Suppressor macrophage (primary cell): ENCODE measurements at places on chromosomes 3 and 15.

DNA sequence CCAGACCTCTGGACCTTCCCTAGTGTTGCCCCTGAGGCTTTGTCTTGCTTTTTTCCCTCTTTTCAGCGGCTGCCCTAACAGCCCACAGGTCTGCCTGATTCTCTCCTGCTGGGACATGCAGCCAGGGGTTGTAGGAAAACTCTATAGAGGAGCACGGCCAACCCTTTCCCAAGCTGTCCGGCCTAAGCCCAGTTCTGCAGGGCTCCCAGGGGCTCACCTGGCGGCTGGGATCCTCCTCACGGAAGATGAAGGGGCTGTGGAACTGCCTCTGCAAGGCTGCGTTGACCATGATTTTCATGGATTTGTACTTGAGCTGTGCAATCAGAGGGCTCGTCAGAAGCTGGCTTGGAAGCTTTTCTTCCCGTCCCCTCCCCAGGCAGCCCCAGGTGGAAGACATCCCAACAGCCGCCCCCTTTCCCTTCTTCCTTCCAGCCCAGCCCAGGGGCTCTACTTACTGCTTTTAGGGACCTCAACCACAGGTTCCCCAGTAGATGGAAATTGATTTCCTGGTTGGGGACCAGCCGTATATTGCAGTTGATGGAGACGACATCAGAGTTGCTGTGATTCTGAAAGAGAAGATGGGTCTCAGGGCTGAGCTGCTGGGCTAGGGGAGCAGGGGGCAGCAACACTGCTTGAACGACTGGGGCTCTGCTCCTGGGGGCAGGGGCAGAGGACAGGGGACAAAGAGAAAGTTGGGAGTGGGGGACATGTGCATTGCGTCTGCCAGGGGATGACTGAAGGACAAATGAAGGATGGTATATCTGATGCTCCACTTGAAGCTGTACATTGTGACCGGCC, 29.8 kb downstream of the FEM1B start:
- no peak for DNase-seq

DNA sequence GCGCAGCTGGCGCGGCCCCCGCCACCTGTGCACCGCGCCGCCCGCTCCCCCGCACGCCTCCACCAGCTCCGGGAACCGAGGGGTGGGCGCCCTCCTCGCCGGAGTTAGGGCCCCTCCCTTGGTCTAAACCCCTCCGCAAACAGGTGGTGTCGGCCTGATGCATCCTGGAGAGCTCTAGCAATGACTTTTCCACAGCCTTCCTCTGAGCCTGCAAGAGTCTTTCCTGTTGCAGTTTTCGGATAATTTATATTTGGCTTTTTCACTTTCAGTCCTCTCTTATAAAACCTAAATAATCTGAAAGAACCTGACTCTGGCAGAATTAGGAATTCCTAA, 334 bp upstream of the IGSF11 start:
- no peak for DNase-seq

- no peak for DNase-seq
Measured at GRCh38 chr3:21665444-21666100, 85.4 kb downstream of the ZNF385D start.

GRCh38 chr3:101936419-101937356, 87.4 kb downstream of the NFKBIZ start:
- DNase-seq: peak; percentile 61

DNA sequence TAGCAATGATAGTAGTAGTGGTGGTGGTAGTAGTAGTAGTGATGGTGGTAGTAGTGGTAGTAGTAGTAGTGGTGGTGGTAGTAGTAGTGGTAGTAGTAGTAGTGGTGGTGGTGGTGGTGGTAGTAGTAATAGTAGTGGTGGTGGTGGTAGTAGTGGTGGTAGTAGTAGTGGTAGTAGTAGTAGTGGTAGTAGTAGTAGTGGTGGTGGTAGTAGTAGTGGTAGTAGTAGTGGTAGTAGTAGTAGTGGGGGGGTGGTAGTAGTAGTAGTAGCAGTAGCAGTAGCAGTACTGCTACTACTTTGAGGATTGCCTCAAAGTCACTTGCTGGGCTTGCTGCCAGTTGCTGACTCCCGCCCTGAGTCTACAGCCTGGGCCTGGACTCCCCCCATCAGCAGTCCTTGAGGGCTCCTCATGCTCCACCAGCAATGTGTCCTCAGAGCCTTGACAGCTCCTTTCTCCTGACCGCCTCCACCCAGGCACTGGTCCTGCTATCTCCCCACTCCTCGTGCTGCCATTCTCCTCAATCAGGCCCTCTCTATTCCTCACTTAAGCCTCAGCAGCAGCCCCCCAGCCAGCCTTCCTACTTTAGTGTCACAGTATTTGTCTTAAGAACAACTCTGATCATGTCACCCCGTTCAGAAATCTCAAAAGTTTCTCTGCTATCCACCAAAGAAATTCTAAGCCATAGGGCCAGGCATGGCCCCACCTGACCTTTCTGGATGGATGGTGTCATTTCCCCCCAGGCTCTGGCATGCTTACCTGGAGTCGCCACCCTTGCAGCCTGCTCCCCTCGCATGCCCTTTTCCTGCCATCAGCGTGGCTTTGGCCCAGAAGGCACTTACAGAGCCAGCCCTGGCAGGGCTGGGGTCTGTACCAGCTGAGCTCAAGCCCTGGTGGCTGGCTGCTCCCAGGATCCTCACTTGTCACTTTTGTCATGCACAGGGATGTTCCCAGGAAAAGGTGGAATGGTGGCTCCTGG, 45.6 kb downstream of the DLEC1 start:
- peak; percentile 22 for DNase-seq

- no peak for DNase-seq
Measured at GRCh38 chr15:71612869-71613268, 197.5 kb upstream of the NR2E3 start.

DNA sequence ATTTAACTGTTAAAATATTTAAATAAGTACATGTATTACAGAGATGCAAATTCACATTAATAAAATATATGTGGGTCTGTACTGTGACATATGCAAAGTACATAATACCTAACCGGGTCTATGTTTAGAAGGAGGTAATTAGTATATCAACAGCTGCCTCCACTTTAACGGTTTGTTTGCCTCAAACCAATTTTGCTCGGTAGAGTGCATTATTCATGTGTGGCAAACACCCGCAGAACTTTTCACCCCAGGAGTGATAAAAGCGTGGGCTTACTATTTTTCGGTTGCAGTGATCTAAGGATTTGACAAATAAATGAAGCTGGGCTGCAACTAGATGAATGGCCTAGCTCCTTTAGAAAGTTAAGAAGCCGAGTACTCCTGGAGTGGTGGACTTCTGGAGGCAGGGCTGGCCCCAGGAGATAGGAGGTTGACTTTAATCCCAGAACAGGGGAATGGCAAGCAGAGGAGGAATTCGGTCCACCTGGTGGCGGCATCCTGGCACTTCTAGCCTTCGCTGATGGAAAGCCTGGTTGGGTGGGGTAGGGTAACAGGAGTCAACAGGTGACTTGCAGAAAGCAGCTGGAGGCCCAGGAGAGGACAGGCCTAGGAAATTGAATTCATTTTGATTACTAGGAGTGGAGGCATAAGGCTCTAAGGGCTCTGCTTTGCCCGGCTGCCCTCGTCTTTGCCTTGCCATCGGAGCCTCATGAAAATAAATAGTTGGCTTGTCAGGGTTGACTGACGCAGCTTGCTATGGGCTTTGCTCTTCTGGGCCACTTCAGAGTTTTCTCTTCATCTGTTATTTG, 2.4 kb downstream of the SLCO3A1 start:
- DNase-seq: no peak

DNA sequence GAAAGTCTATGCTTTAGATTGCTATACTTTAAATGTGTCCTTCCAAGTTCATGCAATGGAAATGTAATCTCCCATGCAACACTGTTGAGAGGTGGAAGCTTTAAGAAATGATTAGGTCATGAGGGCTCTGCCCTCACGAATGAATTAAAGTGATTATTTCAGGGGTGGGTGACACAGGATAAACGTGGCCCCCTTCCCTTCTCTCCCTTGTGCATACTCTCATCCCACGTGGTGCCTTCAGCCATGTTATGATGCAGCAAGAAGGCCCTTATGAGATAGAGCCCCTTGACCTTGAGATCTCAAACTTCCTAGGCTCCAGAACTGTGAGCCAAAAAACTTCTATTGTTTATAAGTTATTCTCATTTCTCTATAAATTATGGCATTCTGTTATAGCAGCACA, 183.3 kb downstream of the TNIK start:
- no peak for DNase-seq

DNA sequence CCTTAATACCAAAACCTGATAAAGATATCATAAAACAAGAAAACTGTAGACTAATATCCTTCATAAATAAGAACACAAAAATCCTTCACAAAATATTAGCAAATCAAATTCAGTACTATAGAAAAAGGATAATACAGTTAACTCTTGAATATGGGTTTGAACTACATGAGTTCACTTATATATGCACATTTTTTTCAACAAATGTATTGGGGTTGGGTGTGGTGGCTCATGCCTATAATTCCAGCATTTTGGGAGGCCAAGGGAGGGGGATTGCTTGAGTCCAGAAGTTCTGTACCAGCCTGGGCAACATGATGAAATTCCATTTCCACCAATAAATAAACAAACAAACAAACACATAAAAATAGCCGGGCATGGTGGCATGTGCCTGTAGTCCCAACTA, 39.2 kb downstream of the GOLGB1 start:
- DNase-seq: no peak

- peak; percentile 52 for DNase-seq
Measured at GRCh38 chr15:78195735-78196201, 38.6 kb downstream of the ACSBG1 start.

DNA sequence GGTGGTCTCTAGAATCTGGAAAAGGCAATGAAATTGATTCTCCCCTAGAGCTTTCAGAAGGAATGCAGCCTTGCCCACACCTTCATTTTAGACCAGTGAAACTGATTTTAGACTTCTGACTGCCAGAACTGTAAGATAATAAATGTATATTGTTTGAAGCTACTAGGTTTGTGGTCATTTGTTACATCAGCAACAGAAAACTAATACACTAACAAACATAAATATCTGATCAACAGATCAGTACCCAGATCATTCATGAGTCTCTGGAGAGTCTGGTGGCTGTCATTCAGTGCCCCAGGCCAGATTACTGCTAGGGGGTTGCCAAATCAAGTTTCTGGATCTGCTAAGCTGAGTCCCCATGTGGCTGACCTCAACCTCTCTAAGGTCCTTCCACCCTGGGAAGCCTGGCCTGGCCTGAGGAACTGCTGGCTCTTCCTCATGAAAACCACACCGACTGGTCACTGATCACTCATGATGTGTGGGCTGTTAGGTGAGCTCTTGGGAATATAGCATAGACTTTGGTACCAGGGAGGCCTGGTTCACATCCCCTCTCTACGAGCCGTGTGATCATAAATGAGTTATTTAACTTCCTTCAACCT, 11.1 kb upstream of the LACTB start:
- peak; percentile 64 for DNase-seq

DNA sequence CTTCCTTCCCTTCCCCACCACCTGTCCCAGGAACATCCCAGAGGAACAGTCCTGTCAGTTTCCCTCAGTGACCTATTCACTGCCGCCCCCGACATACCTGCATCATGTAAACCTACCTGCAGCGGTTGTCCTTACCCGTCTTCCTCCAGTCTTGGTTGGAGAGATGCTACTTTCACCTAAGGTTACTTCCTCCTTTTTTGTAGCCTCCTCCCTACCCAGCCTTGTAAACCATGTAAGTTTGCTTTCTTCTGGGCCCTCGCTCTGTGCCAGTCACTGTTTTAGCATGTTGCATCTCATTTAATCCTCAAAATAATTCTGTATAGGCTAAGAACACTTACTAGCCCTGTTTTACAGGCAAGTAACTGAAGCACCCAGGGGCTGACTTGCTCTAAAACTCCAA, 58.3 kb downstream of the GPR171 start:
- no peak for DNase-seq

GRCh38 chr3:52043750-52044149, 12.6 kb downstream of the DUSP7 start:
- no peak for DNase-seq

- no peak for DNase-seq
Measured at GRCh38 chr3:195253923-195254432, 17.0 kb downstream of the XXYLT1 start.

GRCh38 chr3:66110840-66111239, 72.1 kb upstream of the MAGI1 start:
- no peak for DNase-seq

DNA sequence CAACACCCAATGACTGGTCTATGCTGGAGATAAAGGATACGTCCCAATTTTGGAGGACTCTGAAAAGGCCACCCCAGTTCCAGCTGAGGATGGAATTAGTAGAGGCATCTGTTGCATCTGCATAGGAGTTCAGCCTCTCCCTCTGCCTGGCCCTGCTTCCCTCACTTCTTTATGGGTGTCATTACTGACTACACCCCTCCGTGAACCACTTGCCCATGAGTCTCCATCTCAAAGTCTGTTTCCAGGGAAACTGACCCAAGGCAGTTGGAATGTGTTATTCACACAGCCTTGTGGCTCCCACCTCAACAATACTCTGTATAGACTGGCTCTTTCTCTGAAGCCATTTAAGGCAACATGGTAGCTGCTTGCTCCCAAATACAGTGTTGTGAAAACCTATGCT, 21.4 kb upstream of the PCOLCE2 start:
- no peak for DNase-seq

- DNase-seq: peak; percentile 94
Measured at GRCh38 chr3:52891615-52892081, 5.7 kb downstream of the STIMATE start.

- DNase-seq: no peak
Measured at GRCh38 chr3:1007866-1008265, 85.0 kb upstream of the CNTN6 start.

GRCh38 chr15:72982714-72983113, 69.5 kb upstream of the NEO1 start:
- no peak for DNase-seq

DNA sequence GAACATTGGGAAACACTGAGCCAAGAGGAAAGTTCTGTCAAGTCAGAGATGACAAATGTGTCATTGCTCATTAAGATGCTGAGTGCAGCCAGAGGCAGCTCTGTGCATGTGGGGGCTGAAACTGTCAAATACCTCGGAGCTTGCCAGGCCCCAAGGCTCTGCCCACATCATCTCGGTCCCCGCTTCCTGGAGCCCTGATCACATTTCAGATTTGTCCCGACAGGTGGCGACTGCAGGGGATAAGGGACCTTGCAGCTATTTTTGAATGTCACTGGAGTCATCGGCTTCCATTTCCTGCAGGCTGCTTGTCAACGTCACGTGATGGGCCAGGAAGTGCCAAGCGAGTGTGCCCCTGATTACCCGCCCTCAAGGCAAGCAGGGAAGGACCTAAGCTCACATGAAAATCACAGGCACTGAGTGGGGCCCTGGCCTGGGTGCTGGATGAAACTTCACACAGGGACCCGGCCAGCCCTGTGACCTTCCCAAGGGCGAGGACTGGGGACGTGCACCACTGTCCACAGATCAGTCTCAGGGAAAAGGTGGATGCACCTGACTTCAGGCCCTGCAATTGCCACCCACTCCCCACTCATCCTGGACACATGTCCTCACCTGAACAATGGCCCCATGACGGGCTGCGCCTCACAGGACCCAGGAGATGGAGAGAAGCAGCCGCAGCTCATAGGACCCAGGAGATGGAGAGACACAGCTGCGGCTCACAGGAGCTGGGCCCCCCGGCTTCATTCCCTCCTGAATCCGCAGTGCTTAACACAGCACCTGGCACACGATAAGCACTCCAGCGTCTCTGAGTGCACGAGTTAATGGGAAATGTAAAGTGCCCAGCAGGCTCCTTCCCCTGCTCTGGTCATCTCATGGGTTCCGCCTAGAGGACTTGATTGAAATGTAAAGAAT, 73.4 kb downstream of the NUP210 start:
- DNase-seq: peak; percentile 78
